NCI-H1092 treated with DMSO at 0.1 percent for 48 hours (cell line): ENCODE measurements at places on chromosomes 2 and 18.

- DNase-seq: no peak
These were observed 8.0 kb upstream of the C18orf32 start for GRCh38 chr18:49495076-49495475.

DNA sequence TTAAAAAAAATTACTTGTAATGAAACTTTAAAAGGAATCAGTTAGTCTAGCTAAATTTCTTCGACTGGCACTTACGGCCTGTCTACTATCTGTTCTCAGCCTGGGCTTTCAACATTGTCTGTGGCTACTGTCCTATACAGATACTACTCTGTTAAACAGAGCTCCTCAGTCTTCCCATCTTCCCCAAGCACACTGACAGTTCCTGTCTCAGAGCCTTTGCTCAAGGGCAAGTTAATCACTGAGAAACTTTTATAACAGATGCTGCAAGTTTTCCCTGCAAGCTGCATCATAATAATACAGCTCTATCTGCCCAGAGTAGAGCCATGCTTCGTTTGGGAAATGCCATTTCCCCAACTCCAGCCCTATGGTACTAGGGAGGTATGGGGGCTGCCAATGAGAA, 11.3 kb upstream of the YPEL5 start:
- no peak for DNase-seq

GRCh38 chr2:190513877-190514276, 20.6 kb downstream of the NEMP2 start:
- DNase-seq: no peak

GRCh38 chr2:23904692-23905091, 22.2 kb downstream of the ATAD2B start:
- DNase-seq: no peak

DNA sequence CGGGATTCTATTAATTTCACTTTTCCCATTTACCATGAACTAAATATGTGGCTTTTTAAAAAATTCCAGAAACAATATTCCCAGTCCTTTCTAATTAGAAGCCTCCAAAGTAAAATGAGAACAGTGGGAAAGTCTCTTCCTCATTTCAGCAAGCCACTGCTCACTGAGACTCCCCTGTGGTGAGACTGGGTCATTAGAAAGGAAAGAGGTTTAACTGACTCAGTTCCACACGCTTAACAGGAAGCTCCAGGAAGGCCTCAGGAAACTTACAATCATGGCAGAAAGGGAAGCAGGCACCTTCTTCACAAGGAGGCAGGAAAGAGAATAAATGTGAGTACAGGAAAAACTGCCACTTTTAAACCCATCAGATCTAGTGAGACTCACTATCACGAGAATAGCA, 258.9 kb upstream of the CHAC2 start:
- no peak for DNase-seq

DNA sequence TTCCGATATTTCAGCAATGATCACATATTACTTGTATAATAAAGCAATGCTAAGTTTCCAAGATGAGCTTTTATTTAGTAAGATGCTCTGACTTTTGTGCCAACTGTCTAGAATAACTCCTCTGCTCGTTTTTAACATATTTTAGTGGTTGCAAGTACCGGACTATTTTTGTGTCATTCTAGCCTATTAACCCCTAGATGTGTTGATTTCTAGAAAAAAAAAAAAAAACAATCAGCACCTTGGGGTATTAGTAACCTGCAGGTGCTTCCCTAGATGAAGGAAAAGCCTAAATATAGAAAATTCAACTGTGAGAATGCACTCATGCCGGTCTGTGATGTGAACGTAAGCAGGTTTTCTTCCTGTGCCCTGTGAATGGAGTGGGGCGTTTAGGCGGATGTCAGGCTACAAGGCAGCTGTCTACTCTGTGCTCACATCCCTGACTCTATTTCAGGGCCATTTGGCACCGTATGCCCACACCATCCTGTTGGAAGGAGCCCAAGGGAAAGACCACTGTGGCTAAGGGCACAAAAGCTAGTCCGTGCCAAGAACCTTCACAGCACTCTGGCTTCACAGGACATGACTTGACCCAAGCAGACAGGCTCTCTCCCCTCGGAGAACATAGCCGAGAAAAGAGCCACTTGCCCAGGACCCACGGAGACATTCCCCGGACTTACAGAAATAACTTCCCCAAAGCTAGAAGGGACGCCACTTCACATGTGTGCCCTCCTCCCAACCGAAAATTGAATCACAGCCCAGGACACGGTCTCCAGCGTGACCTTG, 60.9 kb upstream of the AGAP1 start:
- peak; percentile 41 for DNase-seq

GRCh38 chr2:153354377-153354776, 124.2 kb downstream of the RPRM start:
- DNase-seq: no peak

- DNase-seq: no peak
These were observed 28.4 kb downstream of the MBD5 start for GRCh38 chr2:148049284-148049683.

DNA sequence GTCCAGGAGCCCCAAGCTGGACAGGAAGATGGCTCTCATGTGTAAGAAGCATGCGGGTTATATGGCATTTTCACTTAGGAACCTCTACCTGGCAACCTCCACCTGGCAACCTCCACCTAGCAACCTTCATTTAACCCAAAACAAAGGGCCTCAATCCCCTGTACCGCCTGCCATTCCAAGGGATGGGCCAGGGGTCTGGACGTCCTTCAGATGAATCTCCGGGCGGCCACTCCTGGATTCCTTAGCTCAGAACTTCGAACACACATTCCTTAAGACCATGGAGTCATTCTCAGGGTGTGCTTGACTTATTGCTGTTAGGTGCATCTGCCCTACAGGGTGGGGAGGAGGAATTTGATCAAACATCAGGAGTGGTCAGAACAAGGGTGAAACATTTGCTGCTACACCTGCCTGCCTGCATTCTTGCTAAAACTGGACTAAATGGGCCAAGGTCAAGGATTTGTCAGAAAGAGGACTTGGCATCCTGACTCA, 277.6 kb downstream of the PHLPP1 start:
- no peak for DNase-seq

GRCh38 chr2:137348301-137348700, 583.0 kb downstream of the THSD7B start:
- DNase-seq: peak; percentile 57

DNA sequence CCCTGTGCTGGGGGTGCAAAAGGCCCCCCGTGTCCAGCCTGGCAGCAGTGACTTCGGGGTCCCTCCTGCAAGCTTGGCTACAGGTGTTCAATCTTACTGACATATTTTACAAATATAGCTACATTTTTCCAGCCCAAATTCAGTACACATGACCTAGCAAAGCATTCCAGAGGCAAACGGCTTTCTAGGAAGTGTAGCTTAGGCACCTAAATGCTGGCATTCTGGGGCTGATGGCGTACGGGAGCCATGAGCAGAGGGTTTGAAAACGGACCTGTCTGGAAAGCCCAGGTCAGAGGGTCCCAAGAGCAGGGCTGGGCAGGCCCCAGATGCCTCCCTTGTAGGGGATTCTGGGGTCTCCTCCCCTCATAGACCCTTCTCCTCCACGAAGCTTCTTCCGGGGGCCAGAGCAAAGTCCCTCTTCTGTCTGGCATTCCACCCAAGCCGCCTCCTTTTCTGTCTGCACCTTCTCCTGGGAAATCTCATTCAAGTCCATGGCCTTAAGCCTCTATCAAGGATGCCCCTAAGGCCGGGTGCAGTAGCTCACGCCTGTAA, 63.3 kb upstream of the ASAP2 start:
- no peak for DNase-seq

GRCh38 chr2:134446383-134447017, 192.6 kb downstream of the MGAT5 start:
- no peak for DNase-seq
